Stimulated activated CD4-positive, alpha-beta T cell treated with anti-CD3 and anti-CD28 coated beads, Interleukin-1b, Interleukin-23, amount 100 ng/mL, for 4 hours (primary cell): ENCODE measurements at places on chromosomes 2 and 18.

DNA sequence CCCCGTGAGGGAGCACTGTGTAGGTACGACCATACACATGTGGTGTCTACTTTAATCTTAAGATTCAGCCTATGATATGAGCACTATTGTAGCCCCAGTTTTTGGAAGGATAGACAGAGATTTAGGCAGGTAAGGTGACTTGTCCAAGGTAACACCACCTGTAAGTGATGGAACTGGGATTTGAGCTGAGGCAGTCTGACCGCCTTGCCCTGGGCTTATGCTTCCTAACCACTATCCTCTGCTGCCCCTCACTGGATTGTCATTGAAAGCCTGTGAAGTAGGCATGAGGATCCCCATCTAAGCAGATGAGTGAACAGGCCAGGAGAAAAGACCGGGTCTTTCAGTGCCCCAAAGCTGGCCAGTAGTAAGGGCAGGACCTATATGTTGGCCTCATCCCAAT, 343.8 kb downstream of the CYRIA start:
- DNase-seq, result no peak

GRCh38 chr2:84776011-84776410, 104.9 kb downstream of the TRABD2A start:
- DNase-seq, result no peak

DNA sequence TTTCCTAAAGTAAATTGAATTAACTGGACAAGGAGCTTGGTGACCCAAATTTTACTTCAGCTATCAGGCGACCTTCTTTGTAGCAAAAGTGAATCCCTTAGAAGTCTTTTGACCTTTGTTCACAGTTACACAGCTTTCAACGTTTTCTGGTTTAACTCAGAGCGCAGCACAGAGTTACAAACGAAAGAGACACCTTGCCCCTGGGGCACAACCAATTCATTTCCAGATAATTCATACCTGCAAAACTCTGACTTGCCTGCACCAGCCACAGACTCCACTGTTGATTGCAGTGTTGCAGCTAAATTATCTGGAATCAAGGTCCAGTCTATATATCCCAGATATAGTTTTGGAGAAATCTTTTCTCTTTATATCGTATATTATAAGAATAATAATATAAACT, 358.6 kb upstream of the VWC2L start:
- no peak for DNase-seq

DNA sequence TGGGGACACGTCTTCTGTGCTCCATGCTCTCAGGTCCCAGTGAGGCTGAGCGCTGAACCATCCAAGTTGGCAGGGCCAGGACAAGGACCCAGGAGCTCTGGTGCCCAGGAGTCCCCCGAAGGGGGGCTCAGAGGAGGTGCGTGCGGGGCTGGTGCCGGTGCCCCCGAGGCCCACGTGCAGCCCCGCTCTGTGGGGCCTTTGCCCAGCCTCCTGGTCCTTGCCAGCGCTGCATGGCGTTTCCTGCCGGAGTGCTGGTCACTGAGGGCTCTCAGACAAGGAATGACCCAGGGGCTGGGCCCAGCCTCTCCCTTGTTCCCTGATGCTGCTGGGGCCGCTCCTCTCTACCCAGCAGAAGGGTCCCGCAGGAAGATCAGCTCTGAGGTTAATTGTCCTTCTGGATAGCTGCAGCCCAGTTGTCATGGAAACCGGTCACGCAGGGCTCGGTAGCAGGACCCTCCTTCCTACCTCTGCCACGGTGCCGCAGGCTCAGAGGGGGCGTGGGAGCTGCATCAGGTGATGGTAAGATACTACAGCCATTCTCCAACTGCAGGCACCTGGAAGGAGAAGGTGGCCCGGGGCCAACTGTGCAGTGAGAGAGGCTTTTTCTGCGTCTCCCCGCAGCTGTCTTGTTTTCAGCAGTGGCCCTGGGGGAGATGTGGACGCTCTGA, 64.5 kb downstream of the RRM2 start:
- no peak for DNase-seq

- DNase-seq, result no peak
Measured at GRCh38 chr2:70241340-70241739, 7.1 kb downstream of the TIA1 start.

DNA sequence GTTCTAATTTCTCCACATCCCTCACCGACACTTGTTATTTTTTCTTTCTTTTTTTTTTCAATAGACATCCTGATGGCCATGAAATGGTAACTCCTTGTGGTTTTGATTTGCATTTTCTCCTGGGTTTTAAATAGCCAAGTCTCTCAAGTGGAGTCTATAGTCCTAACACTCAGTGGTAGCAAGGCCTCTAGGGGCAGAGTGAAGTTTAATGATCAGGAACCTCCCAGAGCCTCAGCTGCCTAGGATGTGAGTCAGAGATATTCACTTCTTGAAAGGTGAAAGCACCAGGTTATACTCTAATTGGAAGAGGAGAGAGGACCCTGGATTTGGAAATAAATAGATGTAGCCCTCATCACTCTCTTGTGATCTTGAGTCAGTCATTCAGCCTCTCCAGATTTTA, 62.7 kb upstream of the CAPN13 start:
- DNase-seq, result no peak

GRCh38 chr2:160401895-160402294, 91.7 kb downstream of the RBMS1 start:
- no peak for DNase-seq

DNA sequence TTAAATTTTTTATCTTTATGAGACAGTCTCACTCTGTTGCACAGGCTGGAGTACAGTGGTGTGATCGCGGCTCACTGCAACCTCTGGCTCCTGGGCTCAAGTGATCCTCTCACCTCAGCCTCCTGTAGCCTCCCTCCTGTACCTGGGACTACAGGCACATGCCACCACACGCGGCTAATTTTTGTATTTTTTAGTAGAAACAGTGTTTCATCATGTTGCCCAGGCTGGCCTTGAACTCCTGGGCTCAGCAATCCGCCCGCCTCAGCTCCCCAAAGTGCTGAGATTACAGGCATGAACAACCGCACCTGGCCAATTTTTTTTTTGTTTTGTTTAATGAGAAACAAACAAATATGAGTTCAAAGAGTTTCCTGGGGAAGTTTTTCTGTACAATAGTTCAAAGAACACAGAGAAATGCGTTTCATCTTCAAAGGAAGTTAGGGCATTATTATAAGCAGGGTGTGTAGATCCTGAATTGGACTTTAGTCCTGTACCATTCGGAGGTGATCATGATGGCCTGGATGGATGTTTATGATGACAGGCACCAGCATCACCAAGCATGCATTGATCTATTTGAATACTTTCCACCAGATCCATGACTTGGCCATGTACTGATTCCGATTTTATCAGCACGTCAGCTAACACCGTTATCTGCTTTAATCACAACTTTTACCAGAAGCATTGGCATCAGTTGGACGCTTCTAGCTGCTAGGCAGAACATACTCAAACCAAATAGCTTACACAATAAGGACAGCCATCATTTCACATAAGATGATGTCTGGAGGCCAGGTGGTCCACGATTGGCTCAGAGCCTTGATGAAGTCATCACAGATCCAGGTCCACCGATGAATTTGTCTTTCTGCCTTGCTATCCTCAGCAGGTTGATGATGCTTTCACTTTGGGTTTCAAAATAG, 28.9 kb downstream of the TCF23 start:
- DNase-seq, result no peak

- DNase-seq, result no peak
Measured at GRCh38 chr2:98376301-98376910, 30.1 kb downstream of the CNGA3 start.

DNA sequence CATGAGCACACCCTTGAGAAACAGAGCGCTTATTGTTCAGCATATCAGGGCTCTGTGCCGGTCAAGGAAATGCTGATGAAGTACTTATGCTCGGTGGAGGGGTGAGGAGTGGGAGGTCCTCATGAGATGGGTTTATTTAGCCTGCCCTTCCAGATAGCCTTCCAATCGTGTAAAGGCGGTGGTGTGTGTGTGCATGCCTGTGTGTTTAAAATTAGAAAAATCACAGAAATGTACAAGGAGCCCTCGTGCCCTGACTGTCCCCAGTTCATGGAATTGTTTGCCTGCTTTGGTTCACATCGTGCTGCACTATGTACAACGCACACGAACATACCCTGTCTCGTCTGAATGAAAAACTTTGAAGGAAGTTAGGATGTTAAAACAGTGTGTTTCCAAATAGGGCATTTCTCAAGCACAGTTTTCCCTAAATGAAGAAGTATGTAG, 158.6 kb downstream of the AQP4 start:
- no peak for DNase-seq

DNA sequence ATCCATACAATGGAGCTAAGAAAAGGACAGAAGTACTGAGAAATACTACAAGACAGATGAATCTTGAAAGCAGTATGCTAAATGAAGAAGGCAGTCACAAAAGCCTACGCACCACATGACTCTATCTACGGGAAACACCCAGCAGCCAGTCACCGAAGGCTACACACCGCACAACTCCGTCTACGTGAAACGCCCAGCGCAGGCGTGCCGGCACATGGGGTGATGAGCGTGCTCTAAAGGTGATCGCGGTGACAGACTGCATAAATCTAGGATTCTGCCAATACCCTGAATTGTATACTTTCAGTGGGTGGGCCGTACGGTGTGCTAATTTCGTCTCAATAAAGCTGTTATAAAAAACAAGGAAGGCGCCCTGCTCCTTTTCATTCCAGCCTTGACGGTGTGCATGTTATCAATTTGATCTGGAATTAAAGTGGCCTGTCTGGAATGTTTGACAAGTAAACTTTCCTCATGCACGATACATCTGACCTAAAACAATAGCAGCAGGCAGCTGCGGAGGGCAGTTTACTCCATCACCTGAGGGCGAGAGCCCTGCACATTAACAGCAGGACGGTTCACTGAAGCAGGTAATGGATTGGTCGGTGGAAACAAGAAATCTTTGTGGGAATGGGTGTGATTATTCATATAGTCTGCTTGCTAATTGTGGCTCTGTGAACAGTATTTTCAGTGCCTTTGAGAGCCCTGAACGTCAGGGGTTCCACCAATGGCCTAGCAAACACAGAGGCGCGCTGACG, 86.2 kb upstream of the SALL3 start:
- no peak for DNase-seq
